ENCODE measurements at places on chromosomes 5 and 9.
A peak's percentile ranks its signal among the peaks of the same experiment; 100 is the strongest.

GRCh38 chr9:4324513-4324912 lies 24.6 kb upstream of the GLIS3 start:
- peak; percentile 67 for DNase-seq

DNA sequence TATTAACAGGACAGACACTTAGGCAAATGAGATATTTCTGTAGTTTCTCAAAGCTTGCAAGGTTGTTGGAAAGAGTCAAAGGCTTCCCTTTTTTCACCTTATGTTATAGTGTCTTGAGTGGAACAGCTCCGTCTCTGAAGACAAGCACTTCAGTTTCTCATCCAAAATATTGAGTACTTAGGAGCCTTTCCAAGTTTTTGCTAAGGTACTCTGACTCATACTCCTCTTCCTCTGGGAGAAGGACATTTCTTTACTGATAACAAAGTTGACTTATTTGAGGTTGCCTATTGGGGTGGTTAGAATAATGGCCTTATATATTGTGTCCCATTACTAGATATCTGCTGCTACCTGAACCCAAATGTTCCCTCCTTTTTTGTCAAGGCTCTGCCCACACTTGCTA lies 869.6 kb downstream of the MAT2B start:
- no peak for DNase-seq

DNA sequence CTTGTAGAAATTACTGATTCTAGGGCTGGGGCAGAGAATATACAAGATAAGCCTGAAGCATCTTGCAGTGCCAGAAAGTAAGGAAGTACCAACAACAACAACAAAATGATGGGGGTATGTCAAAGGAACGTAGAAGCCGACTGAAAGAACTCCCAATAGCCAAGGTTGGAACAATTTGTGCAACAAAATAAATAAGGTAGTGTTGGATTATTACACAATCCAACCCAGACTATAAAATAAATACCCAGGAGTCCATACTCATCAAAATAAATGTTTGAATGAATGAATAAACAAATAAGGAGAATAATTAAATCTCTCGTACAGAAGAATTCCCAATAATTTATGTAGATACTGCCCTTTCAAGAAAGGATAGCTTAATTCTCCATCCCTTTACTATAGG lies 31.1 kb upstream of the GNAQ start:
- no peak for DNase-seq

DNA sequence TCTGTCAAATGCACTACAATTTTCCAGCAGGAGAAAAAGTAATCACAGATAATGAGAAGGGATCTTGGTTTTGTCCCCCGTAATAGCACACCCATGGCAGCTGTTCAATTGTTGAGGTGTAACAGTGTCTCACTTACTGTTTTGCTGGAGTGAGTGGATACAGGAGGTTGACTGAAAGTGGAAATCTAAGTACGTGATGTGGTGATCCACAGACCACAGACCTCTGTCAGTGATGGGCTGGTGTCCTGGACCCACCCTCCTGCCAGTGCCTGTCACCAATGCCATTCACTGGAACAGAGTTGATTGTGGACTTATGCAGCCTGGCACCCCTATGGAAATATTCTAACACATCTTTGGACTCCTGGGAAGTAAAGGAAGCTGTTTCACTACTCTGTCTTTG lies 261.7 kb downstream of the TRPM3 start:
- no peak for DNase-seq

DNA sequence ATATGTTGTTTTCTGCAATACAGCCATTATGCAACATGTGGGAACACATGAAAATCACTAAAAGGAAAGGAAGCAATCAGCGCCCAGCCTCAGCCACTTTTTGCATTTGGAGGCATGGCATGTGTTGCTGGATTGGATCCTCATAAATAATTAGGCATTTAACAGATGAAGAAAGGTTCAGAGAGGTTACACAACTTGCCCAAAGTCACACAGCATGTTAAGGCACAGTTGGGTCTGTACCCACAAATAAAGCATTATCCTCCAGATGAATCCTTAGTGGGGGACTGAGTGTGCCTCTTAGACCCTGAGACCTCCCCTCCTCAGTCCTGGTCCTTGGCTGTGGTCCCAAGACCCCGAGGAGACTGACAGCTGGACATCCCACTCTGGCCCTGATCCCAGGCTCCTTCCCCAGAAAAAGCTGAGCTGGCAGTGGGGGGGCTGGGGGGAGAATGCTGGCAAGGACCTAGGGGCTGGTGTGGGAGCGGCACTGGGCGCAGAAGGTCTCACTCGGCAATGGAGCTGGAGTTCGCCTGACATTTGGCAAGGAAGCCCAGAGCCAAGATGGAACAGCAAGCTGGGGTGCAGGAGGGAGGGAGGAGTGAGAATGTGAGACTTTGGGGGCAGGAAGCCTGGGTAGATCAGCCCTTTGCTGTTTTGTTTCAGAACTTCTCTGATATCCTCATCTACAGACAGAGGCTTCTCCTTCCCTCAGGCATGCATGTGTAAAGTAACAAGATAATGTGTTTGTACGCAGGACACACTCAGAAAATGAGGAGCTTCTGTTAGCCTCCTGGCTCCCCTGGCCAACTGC lies 6.9 kb upstream of the AKNA start:
- no peak for DNase-seq

GRCh38 chr9:17846948-17847655 lies 268.2 kb downstream of the SH3GL2 start:
- DNase-seq = no peak

- no peak for DNase-seq
Measured at GRCh38 chr9:125493384-125493783, 213.6 kb downstream of the MAPKAP1 start.

DNA sequence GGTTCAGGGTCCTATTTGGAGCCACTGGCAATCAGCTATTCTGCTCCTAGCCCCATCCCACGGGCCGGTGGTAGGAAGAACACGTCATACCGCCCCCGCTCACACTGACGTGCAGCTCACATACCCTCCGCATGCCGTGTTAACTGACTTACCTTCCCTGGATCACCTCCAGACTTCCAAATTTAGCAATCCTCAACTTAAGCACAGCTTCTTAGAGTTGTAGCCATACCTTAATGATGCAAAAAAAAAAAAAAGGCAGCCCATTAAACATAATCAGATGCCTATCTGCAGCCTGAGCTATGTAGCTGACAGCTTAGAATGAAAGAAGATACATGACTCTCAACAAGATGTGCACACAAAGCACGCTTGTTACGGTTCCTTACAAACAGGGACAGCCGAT lies 93.0 kb downstream of the IRX2 start:
- no peak for DNase-seq

DNA sequence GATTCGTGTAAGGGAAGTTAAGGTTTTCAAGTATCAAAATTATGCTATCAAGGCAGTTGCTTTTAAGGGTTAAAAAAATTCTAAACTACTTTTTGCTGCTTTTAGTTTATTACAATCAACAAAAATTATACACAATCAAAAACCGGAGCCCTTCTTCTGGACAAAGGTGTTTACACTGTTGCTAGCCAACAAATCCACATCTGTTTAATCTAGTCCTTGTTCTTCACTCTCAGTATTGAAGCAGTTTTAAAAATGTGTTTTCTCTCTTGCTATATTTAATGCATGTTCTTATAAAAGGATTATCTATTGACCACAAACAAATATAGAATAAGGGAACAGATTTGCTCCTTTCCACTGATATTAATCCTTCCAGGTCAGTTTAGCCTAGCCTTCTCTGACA lies 2.5 kb downstream of the FEM1C start:
- DNase-seq = no peak

GRCh38 chr5:61346511-61346910 lies 14.5 kb downstream of the ZSWIM6 start:
- no peak for DNase-seq

GRCh38 chr5:118551716-118552115 lies 436.6 kb downstream of the DTWD2 start:
- DNase-seq = no peak

DNA sequence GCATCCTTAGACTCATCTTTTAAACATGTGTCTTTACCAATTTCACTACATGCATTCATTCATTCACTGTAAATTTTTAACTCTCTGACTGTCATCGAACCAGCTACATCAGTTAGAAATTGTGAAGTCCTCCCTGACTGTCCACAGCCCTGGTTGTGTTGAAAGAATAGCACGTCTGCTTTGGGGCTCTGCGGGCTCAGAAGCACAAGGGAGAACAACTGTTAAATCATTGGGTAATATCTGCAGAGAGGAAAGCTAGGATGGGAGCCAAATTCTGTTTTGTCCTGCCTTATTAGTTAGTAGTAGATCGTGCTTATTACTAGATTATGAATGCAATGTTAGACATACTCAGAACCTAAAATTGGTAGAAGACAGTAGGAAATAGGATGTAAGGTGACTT lies 26.3 kb upstream of the FAM120AOS start:
- DNase-seq = peak; percentile 49

- no peak for DNase-seq
Measured at GRCh38 chr9:136671646-136672430, 9.1 kb downstream of the EGFL7 start.

- no peak for DNase-seq
Measured at GRCh38 chr5:94249430-94249829, 369.0 kb downstream of the KIAA0825 start.

- DNase-seq = no peak
Measured at GRCh38 chr9:4042991-4043390, 256.9 kb downstream of the GLIS3 start.

DNA sequence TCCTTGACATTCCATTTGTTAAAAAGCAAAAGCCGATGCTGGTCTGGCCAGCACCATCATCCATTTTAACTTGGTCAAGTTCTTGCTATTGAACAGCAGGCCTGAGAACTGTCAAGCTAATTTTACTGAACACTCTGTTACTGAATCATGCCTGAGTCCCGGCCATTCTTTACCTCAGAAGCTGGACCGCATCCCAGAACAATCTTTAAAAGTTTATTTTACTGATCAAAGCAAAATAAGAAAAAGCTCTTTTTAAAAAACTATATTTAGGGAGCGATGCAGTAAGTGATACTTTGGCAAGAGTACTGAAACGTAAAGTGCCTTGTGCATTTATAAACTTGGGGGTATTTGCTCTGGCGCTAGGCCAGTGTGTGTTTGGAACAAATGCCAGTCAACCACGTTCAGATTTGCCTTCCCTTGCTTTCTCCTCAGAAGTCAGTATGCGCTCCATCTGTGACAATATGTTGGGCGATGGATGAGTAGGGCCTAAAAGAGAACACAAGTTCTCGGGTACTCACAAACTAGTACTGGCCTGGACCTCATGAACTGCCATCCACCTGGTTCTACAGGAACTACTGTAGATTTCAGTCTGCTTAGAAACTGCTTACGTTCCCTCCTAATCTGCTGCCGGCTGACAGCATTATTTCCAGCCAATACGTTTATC lies 161.9 kb downstream of the MAPKAP1 start:
- peak; percentile 73 for DNase-seq

DNA sequence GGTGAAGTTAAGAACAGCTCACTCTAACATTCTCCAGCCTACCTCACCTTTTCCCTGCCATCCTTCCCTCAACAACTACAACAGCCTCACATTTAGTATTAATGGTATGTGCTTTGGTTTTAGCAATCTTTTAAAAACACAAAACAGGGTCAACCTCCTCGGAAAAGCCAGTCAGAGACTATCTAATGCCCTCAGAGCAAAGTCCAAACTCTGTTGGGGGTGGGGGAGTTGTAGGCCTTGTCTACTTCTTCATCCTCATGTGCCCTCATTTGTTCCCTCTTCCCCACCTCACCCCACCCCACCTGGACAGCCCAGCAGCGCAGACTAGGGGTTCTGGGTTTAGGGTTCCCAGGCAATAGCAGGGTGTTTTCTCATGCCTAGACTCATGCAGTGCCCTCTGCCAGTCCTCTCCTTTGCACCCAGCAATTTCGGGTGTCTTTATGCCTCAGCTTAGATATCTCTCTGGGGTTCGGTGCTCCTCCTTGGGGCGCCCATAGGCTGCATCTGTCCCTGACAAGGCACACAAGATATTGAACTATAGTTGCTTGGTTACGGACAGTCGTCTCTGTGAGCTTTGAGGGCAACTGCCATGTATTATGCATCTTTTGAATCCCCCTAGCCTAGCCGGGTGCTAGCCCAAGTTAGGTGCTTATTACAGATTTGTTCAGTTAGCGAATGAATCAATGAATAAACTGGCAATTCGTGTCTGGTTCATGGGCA lies 762 bp upstream of the TCOF1 start:
- DNase-seq = no peak

DNA sequence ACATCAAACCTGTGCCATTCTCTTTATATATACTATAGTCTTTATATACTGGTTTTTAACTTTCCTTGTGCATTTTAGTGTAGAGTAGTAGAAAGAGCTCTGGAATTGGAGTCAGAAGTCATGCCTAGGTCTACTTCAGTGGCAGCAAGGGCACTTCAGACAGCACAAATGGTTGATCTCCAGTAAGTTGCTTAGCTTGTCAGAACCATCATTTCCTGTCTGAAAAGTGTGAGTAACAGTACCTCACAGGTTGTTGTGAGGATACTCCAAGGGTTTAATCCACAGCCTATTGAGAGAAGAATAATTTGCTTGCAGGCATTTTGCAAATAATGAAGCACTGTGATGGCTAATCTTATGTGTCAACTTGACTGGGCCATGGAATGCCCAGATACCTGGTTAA lies 95.8 kb upstream of the NR4A3 start:
- DNase-seq = no peak

DNA sequence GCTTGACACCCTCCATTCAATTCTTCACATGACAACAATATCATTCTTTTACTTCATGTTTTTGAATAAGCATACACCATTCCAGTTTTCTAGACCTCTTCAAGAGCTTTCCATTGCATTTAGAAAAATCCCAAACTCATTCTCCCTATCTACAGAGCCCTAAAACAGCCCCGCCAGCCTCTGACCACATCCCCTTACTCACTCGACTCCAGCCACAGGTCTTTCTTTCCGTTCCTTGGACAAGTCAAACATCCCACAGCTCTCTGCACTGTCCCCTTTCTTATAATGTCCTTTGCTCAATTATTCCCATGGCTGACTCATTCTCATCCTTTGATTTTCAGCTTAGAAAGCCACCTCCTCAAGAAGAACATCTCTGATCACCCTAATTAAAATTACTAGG lies 38.2 kb downstream of the TTC39B start:
- no peak for DNase-seq

GRCh38 chr5:145811834-145812625 lies 23.1 kb downstream of the PRELID2 start:
- peak; percentile 47 for DNase-seq

DNA sequence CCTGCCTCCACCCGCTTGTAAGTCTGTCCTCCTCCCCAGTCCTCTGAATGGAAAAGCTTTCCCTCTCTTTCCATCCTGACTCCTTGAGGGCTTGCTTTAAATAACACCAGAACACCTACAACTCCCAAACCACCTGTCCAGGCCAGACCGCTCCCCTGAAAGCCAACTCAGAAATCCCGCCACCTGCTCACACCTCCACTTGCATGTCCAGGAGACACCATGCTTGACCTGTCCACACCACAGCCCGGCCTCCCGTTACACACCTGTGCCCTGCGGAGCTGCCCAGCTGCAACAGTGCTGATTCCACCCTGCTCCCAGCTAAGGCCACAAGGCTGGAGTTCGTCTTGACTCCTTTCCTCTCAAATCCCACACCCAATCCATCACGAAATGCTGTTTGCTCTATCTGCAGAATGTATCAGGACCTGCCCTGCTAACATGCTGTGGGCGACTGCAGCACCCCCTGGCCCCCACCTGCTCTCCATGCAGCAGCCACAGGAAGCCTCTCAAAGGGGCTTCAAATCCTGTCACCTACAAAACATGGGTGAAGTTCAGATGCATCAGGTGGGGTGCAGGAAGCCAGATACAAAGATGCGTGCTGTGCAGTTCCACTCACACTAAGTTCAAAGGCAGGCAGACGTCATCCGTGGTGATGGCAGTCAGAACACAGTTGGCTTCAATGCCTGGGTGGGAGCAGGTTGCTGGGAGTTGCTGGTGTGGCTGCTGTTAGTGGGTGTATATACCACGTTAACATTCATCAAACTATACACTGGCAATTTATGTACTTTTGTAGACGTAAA lies 166.0 kb downstream of the ROR2 start:
- DNase-seq = no peak

Data from foreskin fibroblast (primary cell).